ENCODE measurements at places on chromosomes 16 and 17.

GRCh38 chr17:67625971-67626370 is 91.8 kb upstream of the NOL11 start:
- DNase-seq, result no peak

GRCh38 chr17:51435641-51436091 is 175.3 kb downstream of the UTP18 start:
- DNase-seq, result peak; percentile 70

DNA sequence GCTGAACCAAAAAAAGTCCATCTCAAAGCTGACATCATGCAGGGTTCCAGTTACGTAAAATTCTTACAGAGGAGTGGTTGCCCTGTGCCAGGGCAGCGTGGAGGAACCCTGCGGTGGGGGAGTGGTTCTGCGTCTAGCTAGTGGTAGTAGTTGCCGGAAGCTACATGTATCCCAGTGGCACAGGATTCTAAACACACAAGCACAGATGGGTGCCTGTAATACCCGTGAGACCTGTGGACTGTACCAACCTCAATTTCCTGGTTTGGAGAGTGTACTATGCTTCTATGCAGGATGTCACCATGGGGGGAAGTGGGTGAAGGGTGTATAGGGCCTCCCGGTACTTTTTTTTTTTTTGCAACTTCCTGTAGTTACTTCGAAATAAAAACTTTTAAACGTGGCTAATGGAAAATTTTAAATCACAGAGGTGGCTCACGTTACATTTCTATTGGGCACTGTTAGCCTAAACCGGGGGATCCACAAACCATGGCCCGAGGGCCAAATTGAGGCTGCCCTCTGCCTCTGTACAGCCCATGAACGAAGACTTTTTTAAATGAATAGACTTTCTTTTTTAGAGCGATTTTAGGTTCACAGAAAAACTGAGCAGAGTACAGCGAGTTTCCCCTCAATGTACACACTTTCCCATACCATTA is 38.5 kb downstream of the TBC1D16 start:
- DNase-seq, result no peak

DNA sequence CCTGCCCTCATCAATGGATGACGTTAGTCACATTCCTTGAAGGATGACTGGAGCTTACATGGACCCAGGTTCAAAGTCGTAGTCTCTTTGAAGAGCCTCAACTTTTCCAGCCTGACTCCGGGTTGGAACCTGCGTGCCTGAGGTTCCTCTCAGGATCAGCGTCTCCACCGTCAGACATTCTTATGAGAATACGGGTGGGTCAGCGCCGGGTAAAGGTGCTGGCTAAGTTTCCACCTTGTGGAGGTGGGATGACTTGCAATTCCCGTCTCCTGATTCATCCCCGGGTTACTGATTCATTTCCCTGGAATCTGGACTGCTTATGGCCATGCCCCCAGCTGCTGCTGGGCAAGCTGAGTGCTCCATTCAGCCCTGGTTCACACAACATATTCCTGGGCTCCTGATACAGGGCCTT is 38.9 kb upstream of the CMIP start:
- peak; percentile 96 for DNase-seq

DNA sequence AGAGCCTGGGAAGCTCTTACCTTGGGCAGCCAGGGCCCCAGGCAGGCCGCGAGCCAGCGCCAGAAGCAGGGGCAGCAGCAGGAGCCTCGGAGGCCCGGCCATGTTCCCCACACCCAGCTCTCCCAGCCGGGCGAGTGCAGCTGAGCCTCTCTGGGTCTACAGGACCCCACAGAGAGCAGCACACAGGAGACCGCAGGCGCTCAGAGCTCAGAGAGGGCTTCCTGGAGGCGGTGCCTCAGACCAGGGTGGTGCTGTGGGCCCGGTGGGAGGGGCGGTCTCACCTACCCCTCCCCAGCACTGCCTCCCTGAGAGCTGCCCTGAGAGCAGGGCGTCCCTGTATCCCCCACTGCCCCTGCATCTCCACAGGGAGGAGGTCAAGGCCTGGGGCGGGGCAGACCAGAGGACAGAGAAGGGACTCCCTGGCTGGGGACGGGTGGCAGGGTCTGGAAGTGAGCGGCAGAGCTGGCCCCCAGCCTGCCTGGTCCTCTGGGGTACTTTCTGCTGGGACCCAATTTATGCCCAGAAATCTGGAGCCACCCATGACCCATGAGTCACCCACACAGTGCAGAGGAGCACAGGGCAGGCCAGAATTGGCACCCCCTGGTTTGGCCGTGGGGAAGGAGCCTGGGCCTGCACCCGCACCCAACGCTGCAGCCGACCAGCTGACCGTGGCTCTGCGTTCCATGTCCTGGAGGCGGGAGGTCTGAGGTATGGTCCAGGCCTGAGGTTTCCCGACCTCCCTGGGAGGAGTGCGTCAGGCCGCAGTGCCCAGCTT is at the start of gene CD7:
CD7 (minus strand) TSS at position 215 of the 775 bp plus-strand sequence; CDS start at position 102, 113 bp downstream.
- no peak for DNase-seq

- no peak for DNase-seq
These were observed 5.0 kb upstream of the CCL8 start for GRCh38 chr17:34314279-34314678.

DNA sequence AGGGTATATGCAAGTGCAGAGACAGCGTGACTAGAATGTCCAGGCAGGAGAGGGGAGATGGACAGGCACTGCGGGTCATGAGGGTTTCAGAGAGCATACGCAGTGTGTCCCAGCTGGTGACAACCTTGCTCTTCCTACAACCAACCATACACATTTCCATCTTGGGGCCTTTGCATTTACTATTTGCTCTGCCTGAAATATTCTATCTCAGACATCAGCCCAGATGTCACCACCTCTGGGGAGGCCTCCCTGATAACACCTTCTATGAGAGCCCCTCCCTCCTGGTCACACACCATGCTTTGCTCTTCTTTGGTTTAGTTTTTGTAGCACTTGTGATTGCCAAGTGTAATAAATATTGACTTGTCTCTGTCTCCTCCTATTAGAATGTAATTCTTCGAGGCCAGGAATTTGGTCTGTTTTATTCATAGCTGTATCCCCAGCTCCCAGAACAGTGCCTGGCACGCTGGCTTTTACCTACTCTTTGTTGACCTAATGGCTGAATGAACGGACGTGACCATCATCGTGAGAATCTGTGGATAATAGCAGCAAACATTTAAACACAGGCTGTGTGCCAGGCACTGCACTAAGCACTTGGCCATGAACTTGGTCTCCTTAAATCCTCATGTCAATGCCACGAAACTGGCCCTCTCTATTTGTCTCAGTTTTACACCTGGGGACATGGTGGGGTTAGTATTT is 51.9 kb downstream of the PLCG2 start:
- no peak for DNase-seq

DNA sequence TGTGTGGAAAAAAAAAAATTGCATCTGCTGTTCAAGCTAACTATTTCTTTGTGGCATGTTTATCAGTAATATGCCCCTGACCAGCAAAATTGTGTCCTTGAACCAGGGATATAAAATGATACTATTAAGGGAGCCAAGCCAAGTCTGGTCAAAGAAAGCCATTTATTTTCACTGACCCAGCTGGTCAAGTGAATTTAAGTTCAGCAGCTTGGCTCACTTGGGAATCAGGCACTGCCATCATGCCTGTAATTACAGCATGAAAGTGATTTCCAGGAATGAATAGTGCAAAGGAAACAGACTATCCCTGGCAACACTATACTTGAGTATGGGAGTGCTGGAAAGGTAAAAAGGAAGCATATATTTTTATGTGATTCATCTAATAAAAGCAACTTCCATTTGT is 934.6 kb upstream of the CDH8 start:
- no peak for DNase-seq

GRCh38 chr17:21268596-21269188 is 15.5 kb upstream of the NATD1 start:
- no peak for DNase-seq

DNA sequence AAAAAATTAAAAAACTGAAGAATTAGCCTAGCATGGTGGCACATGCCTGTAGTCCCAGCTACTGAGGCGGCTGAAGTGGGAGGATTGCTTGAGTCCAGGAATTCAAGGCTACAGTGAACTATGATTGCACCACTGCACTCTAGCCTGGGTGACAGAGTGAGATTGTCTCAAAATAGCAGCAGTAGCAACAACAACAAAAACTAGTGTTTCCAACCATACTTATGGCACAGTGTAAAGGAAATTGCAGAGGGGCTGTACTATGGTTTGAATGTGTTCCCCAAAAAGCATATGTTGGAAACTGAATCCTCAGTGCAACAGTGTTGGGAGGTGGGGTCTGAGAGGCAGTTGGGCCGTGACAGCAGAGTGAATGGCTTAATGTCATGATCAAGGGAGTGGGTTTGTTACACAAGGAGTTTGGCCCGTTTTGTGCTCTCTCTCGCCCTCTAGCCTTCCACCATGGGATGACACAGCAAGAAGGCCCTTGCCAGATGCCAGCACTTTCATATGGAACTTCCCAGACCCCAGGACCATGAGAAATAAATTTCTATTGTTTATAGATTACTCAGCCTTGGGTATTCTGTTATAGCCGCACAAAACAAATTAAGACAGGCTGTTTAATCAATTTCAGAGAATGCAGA is 70.0 kb downstream of the PGS1 start:
- no peak for DNase-seq

- DNase-seq, result no peak
These were observed 56.0 kb downstream of the MRM1 start for GRCh38 chr17:36657390-36657762.

GRCh38 chr17:7292194-7292593 is 2.2 kb downstream of the YBX2 start:
- no peak for DNase-seq

DNA sequence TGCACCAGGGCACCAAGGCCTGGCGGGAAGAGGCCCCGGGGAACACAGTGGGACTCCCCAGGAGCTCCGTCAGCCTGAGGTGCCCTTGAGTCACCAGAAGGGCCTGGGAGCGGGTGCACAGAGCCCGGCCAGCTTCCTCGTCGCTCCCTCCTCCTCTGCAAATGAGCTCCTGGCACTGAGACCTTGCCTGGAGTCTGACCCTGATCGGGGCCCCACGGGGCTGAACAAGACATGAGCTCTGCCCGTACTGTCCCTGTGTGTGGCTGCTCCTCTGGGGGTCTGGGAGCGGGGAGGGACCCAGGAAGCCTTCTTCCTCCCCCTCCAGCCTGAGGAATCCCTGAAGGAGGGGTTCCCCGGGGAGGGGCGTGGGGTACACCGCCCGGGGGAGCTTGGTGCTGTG is 36.4 kb upstream of the SSTR5 start:
- no peak for DNase-seq

- no peak for DNase-seq
These were observed 480.6 kb downstream of the TMEM114 start for GRCh38 chr16:8109510-8110369.

DNA sequence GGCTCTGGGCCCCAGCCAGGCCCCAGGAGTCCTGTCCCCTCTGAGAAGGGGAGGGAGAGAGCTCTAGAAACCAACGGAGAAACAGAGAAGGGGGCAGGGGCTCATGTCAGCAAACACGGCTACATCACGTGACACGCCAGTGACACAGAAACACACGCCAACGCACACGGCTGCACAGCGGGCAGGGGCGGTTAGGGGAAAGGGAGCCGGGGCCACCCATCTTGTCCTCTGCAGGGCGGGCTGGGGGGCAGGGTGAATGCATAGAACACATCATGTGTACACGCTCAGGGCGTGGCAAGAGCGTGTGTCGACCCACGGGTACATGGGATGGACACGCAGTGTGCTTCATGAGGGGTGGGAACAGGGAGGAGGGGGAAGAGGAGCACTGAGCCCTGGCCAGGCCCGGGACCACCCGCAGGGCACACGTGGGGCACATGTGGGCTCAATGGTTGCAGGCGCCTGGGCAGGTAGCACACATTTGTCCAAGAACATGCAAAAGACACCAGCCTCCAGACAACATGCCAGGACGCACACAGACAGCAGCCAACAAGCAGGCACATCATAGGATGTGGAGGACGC is 4.6 kb downstream of the HSD3B7 start:
- DNase-seq, result no peak

Data from PC-3 (cell line).